Activated CD4-positive, alpha-beta T cell treated with anti-CD3 and anti-CD28 coated beads, Interleukin-2, amount 50 U/mL, for 24 hours (primary cell): ENCODE measurements at places on chromosomes 1 and 21.

- no peak for DNase-seq
Measured at GRCh38 chr1:237938553-237938952, 47.8 kb upstream of the ZP4 start.

GRCh38 chr1:69121723-69122122 lies 446.0 kb upstream of the LRRC7 start:
- DNase-seq: no peak

DNA sequence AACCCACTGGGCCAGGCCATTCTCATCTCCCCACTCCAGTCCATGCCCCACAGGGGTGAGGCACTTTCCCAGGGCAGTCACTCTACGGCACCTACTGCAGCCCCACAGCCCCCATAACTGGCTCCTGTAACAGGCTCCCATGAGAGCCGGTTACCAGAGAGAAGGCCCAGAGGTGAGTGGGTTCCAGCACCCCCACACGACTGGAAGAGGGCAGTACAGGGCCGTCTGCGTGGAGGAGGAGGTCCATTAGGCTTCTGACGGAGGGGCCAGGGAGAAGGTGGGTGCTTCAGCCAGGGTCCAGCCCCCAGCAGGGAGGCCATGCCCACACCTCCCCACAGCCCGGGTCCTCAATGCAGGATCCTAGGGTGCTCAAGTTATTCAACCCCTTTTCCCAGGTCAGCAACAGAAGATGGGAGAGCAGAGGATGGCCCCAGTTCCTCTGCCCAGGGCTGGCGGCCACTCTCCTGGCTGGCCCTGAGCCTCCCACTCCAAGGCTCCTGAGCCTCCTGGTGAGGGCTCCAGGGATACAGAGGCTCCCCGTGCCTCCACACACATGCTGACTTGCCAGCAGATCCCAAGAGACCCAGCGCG lies 1.6 kb downstream of the ACAP3 start:
- no peak for DNase-seq

DNA sequence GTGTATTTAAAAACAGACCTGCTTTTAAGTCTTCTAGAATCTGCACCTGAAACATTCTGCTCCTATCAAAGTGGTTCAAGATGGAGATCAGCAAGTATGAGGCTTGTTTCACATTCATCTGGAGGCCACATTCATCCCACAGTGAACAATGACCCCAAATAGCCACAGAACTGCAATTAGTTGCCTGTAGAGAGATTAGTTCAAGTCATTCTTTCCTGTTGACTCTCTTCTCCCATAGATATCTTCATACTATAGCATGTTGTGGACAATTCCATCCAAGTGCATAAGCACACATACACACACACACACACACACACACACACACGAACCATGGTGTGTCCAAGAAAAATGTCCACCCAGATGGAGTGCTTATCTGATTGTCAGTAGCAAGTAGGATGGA lies 101.7 kb upstream of the FGGY start:
- no peak for DNase-seq

GRCh38 chr1:59046730-59047157 lies 250.2 kb upstream of the FGGY start:
- DNase-seq: no peak

GRCh38 chr21:29580732-29581285 lies 282.1 kb downstream of the BACH1 start:
- DNase-seq: no peak
